GM23248 (cell line): ENCODE measurements at places on chromosomes 3 and 15. TPM values are rescaled to one million over a fixed set of nuclear protein-coding genes. Genes with fewer than 3 reads are reported as not detected.
A peak's percentile ranks its signal among the peaks of the same experiment; 100 is the strongest.

GRCh38 chr3:168531116-168531515, 435.4 kb upstream of the GOLIM4 start:
- no peaks in the 10 kb centered on the region for H3K27me3 ChIP-seq
- H3K27ac ChIP-seq, result no peak overlapping the region
- H3K4me1 ChIP-seq, result no peaks in the 10 kb centered on the region
- no peaks in the 10 kb centered on the region for H3K36me3 ChIP-seq
- DNase-seq, result no peak

DNA sequence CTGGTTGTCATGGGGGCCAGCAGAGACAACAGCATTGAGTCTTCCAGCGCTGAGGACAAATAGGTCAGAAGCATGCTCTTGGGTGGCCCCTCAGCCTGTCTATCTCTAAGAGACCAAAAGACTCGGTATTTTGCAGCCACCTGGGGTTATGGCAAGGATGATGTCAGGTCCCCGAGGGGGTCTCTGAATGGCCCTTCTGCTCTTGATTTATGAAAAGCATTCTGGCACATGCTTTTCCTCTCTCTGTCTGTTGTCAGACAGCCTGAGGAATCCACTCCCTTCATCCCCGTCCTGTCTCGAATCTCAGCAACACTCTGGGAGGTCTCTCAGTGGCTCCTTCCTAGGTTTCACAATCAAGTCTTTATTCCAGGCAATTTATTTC, 156.6 kb upstream of the RGMA start:
- no peaks in the 10 kb centered on the region for H3K36me3 ChIP-seq
- H3K27ac ChIP-seq, result no peak overlapping the region
- H3K4me1 ChIP-seq, result no peaks in the 10 kb centered on the region
- H3K27me3 ChIP-seq, result no peaks in the 10 kb centered on the region

DNA sequence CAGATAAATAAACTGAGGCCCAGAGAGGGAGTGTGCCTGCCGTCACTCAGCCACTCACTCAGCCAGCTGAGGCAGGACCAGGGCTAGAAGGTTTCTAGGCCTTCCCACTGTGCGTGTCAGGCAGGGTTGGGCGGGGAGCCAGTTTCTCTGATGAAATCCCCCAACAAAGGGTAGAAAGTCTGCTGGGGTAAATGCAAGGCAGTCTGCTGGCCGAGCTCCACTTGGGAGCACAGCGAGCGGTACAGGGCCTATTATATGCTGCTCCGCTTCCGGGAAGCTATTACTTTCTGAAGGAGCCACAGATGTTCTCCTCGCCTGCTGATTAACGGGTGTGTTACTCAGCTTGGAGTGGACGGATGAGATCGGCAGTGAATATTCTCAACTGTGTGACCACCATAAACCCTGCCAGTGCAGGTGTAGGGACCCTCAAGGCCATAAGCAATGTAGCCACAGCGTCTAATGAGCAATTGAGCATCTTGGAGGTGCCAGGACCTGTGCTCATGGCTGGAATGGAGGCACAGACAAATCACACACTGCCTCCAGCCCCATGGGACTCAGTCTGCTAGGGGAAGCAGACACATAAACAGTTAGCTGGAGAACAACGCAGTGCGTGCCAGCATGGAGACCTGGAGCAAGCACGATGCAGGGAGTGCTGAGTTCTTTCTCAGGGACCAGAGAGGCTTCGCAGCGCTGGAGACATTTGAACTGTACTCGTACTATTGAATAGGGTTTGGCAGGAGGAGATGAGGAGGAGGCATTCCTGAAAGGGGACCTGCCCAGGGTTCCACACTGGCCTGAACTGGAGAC, 42.1 kb downstream of the CORO2B start:
- no peaks in the 10 kb centered on the region for H3K27me3 ChIP-seq
- peak overlapping the region; percentile 86 for H3K27ac ChIP-seq
- H3K4me3 ChIP-seq, result peak overlapping the region; percentile 48
- H3K36me3 ChIP-seq, result no peaks in the 10 kb centered on the region
- peak; percentile 97 for DNase-seq

- H3K27ac ChIP-seq, result no peak overlapping the region
- no peak for DNase-seq
- H3K4me3 ChIP-seq, result no peak overlapping the region
- no peaks in the 10 kb centered on the region for H3K27me3 ChIP-seq
- H3K36me3 ChIP-seq, result no peaks in the 10 kb centered on the region
- H3K4me1 ChIP-seq, result peaks cover 1% of the 10 kb centered on the region
Observed at GRCh38 chr3:143450632-143451031, 331.1 kb downstream of the CHST2 start.

DNA sequence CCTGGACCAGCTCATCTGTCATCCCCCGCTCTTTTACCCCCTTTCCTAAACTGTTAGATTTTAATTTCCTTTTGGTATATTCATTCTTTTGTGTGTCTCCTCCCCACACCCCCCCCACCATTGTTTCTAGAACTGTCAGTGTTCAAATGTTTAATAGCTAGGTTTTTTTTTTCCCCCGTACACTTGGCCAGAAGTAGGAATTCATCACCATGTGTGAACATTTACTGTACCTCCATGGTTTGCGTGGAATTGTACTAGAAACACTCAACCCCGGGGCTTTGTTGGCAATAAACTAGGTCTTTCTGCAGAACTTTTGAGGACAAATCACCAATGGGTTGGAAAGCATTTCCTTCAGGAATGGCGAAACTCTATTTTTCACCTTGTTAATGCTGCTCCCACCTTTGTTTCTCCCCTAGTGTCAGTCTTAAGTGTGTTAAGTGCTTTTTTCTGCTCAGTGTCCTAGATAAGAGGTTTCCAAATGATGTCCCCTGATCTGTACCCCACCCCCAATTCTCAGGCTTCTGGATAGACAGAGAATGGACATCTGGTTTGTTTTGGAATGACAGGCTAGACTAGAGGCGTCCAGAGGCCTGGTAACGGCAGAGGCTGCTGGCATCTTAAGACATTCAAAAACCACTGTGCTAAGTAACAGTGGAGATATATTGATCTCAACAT, 76.8 kb downstream of the SMAD3 start:
- H3K36me3 ChIP-seq, result no peaks in the 10 kb centered on the region
- no peak overlapping the region for H3K4me3 ChIP-seq
- H3K27me3 ChIP-seq, result no peaks in the 10 kb centered on the region
- peaks cover 83% of the 10 kb centered on the region for H3K4me1 ChIP-seq

The GOLGB1 gene
- total RNA-seq, result 31.9 and 32.6 TPM in 2 replicates

The MYL3 gene
- not detected in 2 replicates for total RNA-seq
